ENCODE measurements at places on chromosomes 7 and 10.

DNA sequence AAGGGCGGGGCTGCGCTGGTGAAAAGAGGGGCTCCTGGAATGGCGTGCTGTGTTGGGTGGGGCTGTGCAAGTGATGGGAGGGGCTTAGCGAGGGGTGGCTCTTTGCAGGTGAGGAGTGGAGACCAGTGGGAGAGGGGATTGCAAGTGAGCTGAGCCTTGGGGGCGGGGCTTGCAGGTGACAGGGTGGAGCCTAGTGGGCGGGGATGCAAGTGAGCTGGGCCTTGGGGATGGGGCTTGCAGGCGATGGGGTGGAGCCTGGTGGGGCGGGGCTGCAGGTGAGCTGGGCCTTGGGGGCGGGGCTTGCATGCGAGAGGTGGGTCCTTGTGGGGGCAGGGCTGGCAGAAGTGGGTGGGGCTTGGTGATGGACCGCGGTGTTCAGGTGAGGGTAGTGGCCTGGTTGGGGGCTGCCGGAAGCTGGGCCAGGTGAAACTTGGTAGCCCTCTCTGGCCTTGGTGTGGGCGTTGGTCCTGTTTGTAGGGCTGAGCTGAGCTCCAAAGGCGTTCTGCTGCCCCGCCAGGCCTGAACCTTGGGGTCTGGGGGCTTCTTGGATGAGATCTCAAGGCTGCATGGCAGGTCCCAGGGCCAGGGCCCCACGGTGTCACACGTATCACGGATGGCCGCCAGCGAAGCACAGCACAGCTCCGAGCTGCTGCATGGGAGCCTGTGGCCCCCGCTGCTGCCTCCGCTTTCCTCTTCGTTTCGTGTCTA is 743 bp upstream of the PITRM1 start:
- no peak for DNase-seq

DNA sequence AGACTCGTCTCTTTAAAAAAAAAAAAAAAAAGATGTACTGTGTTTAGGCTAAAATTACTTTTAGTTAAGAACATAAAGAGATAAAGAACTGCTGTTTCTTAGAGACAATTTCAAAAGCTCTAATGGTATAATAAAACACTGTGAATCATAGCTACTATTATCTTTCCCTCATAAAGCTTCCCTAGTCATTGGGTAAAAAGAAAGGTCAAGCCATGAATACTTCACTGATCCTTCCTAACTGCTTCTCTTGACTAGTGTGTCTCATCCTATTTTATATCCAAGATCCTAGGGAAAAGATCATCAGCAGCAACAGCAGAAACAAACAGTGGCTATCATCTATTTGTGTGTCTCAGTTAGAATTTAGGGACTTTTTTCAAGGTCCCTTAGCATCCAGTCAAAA is 10.5 kb downstream of the YME1L1 start:
- DNase-seq = no peak

DNA sequence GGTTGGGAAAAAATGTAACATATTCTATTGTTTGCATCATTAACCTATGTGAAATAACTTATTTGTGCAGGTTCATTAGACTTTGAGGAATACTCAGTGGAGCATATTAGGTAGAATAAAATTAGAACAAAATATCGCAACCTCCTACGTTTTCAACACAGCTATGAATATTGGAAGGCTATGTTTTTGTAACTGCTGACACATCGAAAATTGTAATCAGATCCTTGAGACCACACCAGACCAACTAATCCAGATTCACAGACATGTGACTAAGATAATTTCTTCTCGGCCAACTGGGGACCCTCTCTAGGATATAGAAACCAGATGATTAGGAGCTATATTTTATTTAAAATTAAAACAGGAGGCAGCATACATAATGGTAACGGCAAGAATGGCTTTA is 77.5 kb upstream of the VWC2 start:
- no peak for DNase-seq

DNA sequence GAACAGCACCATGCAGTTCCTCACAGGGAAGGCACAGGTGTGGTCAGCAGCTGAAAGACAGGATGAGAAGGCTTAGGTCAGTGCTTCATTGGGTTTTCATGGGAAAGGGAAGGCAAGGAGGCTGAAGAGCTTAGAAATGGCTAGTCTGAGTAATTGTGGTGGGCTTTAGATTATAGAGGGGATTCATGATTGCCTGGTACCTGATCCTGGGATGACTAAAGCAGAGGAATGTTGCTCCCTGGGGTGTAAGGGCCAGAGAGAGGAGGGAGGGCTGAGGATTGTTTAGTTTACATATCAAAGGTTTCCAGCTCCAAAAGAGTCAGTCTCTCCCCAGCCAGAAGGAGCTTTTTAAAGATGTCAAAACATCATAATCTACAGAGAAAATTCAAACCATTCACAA is 396.3 kb upstream of the POM121L12 start:
- DNase-seq = no peak

DNA sequence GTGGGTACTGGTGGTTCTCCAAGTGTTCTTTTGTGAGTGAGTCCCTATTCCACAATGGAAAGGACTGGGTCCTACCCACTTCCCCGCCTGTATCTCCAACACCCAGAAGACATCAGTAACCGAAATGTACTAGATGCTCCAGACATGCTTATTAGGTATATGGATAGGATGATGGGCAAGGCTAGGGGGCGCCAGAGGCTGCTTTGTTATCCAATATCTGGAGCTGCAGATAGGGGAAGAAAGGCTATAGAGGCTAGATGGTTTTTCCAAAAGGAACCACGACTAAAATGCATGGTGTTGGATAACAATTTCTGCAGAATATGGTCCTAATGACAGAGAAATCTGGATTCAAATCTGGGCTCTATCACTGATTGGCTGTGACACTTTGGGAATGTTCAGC is 56.2 kb upstream of the TM9SF3 start:
- DNase-seq = no peak
